GM06990 (cell line): ENCODE measurements at places on chromosomes 16 and 17.
A peak's percentile ranks its signal among the peaks of the same experiment; 100 is the strongest.

DNA sequence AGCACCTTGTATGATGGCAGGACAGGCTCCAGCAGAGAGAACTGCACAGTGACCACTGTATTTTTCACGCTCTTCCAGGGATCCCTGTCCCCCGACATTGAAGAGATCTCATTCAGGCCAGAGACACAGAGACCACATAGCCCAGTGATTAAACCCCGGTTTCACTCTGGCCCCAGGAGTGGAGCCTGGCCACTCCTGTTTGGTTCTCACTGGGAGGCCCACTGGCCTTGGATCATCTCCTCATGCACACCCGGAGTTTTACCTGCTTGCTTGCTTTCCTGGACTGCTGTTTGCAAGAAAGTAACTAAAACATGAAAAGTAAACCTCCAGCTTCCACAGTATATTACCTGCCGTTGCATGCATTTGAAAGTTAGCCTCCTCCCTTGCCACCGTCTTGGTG lies 13.2 kb upstream of the CLEC18C start:
- DNase-seq: no peak

DNA sequence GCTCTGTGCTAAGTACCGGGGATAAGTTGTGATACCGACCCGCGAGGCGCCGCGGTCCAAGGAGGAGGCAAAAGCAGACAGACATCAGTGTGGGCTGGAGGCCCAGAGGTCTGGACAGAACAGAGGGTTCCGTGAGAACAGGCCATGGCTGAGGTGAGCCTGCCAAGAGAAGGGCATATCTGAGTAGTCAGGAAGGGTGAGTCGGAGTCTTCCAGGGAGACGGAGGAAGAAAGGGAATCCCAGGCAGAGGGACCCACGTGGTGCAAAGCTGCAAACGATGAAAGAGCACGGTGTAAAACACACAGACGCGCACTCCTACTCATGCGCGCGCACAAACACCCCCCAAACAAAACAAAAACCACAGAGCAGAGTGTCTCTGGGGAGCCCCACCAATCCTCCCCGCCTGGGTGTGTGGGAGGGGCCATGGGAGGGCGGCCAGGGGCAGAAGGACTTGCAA lies 18.1 kb downstream of the RHBDL3 start:
- DNase-seq: peak; percentile 59

- no peak for DNase-seq
These were observed 339.6 kb upstream of the CDH5 start for GRCh38 chr16:66026787-66027330.

GRCh38 chr17:73493956-73494926 lies 150.0 kb downstream of the SDK2 start:
- no peak for DNase-seq

DNA sequence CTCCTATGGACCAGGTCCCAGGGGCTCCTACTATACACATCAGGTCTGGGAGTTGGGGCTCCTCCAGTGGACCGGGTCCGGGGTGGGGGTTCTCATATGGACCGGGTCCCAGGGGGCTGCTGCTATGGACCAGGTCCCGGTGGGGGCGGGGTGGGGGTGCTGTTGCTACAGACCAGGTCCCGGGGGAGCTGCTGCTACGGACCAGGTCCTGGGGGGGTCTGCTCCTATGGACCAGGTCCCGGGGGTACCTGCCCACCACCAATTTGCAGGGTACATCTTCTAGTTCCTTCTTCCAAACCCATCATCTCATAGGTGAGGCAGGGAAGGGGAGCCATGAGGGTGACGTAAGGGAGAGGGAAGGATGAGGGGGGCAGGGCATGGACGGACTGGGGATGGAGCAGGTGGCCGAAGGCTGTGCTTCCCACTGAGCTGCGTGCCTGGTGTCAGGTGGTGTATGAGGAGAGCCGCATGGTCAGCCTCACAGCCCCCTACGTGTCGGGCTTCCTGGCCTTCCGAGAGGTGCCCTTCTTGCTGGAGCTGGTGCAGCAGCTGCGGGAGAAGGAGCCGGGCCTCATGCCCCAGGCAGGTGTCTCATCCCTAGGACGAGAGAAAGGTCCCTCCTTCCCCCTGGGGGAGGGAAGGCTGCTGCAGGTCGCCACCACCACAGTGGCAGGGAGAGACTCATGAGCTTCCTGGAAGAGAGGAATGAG lies 6.6 kb downstream of the ENDOV start:
- DNase-seq: no peak

DNA sequence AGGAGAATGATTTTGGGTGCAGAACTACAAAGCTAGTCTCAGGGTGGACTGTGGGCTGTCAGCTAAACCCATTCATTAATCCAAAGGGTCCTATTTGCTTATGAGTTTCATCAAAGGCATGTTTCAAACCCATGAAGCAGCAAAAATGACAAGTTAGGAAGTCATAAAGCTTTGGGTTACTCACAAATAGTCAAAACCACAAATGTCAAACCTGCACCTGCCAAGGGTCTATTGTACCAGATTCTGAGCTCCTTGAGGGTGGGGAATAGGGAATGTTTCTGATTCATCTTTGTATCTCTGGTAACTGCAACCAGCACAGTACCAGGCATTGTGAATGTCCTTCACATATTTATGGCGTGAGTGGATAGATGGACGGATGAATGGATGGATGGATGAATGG lies 317.7 kb downstream of the MAF start:
- DNase-seq: no peak

DNA sequence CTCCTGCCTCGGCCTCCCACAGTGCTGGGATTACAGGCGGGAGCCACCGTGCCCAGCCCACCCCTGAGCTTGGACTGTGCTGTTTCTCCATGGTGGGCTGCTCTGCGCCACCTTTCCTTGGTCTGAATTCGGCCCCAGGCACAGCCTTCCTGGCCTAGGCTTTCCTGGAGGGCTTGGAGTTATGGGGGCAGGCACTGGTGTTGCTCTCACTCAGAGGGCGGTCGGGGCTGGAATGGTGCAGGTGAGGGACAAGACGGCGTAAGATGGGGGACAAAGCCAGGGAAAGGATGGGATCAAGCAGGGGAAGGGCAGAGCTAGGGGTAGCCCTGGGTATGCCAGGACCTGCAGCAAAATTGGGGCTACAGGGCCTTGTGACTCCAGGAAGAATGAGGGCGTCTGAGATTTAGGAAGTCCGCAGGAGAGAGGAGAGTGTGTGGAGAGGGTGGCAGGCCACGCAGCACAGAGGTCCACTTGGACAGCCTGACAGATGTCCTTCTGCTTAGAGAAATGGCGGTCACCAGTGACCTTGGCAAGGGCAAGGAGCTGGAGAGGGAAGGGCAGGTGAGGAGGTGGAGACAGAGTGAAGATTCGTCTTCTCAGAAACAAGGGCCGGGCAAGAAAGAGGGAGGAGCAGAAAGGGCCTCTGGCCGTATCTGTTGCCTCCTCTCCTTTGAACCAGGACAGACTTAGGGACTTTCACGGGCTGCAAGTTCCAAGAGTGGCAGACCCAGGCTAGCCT lies 1.6 kb upstream of the ATP6V0C start:
- DNase-seq: no peak

DNA sequence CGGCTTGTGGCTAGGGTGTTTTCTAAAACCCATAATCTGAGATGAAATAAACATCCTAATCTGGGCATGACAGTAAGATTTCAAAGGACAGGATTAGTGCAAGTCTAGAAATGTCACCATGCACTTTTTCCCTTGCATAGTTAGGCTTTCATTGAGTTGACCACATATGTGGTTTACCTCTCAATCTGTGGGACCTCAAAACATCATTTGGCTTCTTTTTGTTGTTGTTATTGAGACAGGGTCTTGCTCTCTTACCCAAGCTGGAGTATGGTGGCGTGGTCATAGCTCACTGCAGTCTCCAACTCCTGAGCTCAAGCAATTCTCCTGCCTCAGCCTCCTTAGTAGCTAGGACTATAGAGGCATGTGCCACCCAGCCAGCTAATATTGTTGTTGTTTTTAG lies 197.8 kb downstream of the CEP112 start:
- DNase-seq: no peak

DNA sequence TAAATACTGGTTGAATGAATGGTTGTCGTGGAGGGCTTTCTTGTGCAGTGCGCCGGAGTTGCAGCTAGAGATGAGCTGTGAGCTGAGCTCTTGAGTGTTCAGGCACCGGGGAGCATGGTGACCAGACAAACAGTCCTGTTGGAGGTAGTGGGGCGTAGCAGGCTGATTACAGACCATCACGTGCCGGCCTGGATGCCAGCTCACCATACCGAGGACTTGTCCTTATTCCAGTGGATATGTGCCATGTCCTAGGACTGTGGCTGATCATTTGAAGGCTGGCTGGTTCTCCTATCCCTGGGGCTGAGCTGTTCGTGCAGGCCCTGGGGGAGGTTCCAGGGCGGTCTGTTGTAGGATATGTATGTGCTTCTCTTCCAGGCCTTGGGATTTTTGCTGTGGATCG lies 60.0 kb downstream of the ABCC1 start:
- DNase-seq: no peak

GRCh38 chr16:64206862-64207261 lies 915.0 kb downstream of the CDH11 start:
- DNase-seq: no peak

DNA sequence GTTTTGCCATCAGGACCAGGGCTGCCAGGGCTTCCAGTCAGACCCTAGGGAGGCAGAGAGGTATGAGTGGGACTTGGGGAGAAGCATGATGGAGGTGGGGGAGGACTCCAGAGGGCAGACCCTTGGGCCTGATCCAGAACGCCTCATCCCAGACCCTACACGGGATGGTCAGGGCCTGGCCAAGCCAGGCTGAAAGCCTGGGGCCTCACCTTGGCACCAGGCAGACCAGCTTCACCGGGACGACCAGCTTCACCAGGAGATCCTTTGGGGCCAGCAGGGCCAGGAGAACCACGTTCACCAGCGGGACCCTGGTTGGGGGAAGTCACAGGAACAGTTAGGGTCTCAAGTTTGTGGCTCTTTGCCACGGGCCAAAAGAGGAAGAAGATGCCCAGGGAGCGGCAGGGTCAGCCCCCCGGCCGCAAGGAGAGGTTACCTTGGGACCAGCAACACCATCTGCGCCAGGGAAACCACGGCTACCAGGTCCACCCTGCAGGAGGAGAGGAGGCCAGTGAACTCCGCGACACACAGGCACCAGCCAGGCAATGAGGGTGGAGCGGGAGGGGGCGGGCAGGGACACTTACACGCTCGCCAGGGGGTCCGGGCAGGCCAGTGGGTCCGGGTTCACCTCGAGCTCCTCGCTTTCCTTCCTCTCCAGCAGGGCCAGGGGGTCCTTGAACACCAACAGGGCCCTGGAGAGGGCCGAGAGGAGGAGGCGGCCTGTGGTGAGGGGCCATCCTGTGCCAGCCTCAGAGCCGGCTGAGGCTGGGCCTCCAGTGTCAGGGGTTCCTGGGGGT lies 7.1 kb downstream of the COL1A1 start:
- no peak for DNase-seq

- DNase-seq: peak; percentile 62
These were observed 2.3 kb downstream of the PIEZO1 start for GRCh38 chr16:88782454-88783390.

DNA sequence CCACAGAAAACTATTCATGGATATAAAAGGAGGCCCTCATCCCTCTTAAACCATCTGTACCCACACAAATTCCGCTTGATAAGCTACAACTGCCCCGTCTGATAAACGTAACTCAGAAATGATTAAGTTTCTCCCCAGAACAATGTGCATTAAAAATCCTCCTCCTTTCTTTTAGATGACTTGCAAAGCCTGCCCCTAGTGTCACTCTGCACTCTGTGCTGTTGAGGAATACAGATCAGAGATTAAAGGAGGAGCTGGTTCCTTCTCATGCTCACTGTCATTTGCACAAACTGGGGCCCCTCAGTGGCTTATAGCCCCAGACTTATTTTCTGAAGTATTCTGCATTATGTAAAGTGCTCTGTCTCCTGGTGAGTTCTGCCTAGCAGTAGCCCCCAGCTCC lies 33.3 kb downstream of the CDRT15 start:
- no peak for DNase-seq

DNA sequence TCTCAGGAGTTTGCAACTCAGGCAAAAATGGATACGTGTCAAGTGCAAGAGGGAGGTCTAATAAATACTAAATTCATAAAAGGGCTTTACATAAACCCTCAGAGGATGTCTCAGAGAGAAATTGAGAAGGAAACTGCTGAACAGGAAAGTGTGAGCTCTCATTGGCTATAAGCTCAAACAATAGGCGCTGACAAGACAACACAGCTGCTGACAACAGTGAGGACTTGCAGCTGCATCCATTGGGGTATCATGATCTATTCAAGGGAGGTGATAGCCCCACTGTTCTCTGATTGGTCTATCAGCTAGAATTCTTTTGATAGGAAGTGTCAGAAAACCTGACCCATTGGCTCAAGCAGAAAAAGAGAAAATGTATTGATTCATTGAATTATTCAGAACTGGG lies 187.2 kb downstream of the CBLN1 start:
- no peak for DNase-seq

DNA sequence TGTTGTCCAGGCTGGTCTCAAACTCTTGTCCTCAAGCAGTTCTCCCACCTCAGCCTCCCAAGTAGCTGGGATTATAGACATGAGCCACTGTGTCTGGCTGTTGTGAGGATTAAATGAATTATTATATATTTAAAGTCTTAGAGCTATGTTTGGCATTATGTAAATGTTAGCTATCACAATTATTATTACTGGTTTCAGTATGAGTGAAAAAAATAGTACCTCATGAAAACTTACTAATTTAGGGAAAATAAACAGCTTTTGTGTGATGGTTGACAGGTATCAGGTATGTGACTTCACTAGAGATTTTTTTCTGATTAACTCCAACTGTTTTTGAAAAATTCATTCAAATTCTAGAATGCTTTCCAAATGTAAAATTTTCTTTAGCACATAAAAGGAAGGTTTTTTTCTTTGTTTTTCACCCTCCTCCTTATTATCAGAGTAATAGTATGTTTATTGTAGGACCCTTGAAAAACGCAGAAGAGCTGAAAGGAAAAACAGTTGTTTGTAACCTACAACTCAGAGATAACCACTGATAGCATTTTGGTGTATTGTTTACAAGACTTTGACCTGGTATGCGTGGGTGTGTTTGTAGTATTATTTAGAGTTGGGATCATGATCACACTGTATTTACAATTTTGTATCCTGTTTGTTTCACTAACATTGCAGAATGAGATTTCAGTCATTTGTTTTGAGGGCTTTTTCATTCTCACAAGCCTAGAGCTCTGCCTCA lies 13.2 kb downstream of the NLK start:
- peak; percentile 44 for DNase-seq

DNA sequence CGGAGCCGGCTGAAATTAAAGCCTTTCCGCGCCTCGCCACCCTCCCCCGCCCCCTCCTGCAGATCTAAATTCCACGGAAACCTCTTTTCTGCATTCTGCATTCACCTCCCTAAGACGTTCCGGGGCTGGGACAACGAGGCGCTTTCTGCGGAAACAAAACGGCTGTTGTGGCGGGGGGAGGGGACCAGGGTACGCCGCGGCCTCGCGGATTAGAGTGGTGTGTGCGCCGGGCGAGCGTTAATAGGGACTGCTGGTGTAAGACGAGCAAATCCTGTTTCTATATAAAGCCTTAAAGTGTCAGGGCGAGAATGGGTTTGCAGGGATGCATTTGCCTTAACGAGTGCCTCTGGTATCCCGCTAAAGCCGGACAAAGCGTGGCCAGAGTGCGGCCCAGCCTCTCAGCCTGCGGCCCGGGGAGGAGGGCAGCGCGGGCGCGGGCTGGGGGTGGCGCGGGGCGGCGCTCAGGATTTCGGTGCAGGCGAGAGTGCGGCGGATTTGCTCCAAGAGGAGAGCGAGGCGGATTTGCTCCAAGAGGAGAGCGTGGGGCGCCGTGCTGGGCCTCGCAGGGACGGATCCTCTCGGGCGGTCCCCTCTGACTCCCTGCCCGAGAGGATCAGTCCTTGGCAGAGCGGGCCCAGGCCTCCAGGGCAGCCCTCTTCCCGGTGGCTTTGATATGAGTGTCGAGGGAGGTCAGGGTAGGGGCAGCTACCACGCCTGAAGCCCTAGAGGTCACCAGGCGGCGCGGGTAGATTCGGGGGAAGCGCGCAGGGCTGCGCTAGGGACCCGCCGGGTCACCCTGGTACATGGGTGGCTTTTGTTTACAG lies 5.1 kb downstream of the BAHCC1 start:
- DNase-seq: no peak
